RCC 7860 (cell line): ENCODE measurements at places on chromosomes 12 and 14.

DNA sequence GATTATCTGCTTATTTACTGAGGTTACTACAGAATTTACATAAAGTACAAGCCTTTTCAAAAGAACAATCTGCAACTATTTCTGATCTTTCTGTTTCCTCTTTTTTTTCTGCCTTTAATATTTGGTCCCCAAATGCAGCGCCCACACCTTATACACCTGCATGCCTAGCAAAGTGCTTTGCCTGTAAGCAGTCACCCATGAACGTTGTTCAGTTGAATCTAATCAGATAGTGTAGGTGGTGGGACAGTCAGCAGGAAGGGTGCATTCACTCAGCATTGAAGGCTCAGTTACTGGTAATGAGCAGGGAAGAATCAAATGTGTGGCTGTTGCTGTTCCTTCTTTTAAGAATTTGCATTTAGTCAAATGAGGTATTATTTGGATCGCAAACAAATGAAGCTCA lies 108.4 kb downstream of the GPR135 start:
- no peak for DNase-seq

DNA sequence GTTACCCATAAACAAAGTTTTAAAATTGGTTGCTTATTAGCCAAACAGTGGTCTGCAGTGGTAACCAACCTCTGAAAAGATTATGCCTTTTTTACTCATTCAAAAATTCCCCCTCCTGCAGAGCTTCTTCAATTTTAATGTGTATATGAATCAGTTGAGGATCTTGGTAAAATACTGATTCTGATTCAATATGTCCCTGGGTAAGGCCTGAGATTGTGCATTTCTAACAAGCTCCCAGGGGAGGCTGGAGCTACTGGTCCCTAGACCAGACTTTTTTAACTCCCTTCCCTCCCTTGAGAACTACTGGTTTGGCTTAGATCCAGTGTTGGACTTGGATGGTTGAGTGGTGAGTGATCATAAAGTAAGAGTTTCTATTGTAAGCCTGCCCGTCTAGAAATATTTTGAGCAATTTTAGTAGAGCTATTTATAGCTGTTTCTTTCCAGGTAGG lies 90.2 kb downstream of the FUT8 start:
- peak; percentile 53 for DNase-seq

- DNase-seq: no peak
Observed at GRCh38 chr14:64968651-64969050, 3.5 kb downstream of the RAB15 start.

DNA sequence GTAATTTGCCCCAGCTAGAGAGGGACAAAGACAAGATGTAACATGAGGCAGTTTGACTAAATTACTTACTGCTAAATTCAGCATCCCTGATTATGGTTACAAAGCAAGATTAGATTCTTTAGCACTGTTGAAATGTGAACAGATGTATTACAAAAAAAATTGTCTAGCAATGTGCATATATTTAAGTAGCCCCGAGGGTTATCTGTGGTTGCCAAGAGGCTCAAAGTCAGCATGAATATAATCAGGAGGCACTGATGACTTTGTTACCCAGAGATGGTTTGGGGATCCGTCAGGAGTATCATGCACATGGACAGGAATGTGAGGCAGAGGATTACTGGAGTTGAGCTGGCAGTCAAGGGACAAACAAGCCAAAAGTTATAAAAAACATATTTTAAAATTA lies 356.9 kb upstream of the CCDC196 start:
- no peak for DNase-seq

GRCh38 chr12:91609283-91609682 lies 426.7 kb upstream of the DCN start:
- no peak for DNase-seq

DNA sequence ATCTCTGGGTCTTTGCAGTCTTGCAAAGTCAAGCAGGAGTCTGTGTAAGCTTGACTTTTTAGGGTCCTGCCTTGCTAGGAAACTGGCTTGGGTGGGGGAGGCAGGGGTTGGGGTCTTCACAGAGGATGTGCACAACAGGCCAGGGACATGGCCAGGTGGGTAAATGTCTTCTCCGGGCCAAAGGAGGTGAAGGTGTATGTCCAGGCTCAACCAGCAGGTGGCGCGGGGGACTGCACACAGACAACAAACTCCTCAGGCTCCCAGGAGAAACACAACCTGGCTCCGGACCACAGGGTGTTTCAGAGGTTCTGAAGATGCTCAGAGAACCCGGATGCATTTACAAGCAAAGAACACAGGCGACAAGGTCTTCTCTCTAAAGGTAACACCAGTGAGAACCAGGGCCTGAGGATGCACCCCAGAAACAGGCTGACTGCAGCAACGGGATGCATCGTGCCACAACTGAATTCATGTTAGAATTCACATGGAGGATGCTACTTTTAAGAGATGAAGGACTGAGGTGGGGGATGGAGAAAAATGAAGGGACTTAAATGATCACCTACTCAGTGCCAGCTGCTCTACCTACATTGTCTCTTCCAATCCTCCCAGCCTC lies 56.0 kb downstream of the PLEKHG3 start:
- no peak for DNase-seq

DNA sequence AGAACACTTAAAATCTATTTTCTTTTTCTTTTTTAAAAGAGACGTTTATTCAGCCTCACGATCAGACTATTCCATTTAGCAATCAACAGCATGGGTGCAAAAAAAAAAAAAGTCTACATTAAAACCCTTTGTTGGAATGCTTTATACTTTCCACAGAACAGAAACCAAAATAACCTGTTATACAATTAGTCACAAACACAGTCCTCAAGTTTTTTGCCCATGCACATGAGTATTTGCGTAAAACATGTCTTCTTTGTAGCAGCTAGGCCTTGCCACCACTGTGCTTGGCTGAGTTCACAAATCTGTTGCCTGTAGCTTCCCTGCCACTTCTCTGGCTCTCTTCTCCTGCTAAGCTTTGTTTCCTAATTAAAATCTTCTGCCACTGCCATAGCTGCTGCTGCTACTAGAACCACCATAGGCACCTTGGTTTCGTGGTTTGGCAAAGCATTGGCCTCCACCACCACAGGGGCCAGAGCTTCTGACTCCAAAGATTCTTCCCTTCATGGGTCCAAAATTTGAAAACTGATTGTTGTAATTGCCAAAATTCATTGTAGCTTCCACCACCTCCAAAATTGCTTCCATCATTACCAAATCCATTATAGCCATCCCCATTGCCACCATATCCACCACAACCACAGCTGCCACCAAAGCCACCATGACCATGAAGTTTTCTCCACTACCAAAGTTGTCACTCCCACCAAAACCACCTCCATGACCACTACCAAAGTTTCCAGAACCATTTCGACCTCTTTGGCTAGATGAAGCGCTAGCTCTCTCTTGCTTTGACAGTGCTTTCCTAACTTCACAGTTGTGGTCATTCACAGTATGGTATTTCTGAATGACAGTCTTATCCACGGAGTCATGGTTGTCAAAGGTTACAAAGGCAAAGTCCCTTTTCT lies 38.1 kb downstream of the KLRG1 start:
- DNase-seq: no peak

GRCh38 chr14:22513066-22513812 lies 75.8 kb downstream of the DAD1 start:
- DNase-seq: no peak
